ENCODE measurements at places on chromosomes 7 and 10.

GRCh38 chr7:91436655-91437054 is 172.4 kb downstream of the FZD1 start:
- no peak for DNase-seq

DNA sequence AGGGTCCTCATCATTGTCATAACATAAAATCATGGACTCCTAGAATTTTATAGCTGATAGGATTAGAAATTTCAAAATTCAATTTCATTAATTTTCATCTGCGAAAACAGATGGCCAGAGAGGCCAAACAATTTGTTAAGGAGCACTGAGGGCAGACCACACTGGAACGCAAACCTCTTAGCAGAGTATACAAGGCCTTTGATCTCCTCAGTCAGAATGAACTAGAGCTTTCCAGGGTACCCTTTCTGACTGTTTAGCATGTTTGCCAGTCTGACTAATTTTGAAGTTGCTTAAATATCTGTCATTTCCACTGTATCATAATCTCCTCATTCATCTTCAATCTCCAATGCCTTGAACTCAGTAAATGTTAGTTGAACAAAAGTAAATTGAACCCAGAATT is 41.9 kb upstream of the ATRNL1 start:
- DNase-seq: no peak

DNA sequence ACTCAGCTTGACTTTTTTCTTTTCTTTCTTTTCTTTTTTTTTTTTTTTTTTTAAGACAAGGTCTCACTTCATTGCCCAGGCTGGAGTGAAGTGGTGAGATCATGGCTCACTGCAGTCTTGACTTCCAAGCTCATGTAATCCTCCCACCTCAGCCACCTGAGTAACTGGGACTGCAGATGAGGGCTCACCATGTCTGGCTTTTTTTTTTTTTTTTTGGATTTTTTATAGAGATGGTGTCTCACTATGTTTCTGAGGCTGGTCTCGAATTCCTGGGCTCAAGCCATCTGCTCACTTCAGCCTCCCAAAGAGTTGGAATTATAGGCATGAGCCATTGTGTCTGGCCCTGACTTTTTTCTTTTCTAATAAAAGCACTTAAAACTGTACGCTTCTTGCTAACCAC is 358.2 kb upstream of the IGFBP3 start:
- DNase-seq: no peak

GRCh38 chr7:78734626-78735025 is 718.8 kb downstream of the MAGI2 start:
- DNase-seq: no peak

- no peak for DNase-seq
These were observed 1.7 kb downstream of the SORBS1 start for GRCh38 chr10:95559471-95559870.

DNA sequence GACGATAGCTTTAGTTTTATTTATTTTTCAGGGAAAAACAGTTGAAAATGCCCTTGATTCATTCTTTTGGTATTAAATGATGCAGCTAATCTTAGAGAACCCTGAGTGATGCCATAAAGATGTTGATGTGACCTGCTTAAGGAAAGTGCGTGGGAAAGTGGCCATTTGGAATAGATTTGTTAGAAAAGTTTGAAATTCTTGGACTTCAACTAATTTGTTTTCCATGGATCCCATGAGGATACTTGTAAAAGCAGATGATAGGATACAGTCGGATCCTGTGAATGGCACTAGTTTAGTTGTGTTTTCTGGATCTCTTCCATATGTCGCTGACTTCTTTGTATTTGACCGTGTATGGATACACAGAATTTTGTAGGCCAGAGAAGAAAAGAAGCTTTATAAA is 69.0 kb downstream of the SEPTIN7 start:
- no peak for DNase-seq

GRCh38 chr7:103955985-103956384 is 33.5 kb downstream of the RELN start:
- DNase-seq: no peak

- DNase-seq: no peak
These were observed 1068.1 kb downstream of the NRG3 start for GRCh38 chr10:82943142-82943541.

DNA sequence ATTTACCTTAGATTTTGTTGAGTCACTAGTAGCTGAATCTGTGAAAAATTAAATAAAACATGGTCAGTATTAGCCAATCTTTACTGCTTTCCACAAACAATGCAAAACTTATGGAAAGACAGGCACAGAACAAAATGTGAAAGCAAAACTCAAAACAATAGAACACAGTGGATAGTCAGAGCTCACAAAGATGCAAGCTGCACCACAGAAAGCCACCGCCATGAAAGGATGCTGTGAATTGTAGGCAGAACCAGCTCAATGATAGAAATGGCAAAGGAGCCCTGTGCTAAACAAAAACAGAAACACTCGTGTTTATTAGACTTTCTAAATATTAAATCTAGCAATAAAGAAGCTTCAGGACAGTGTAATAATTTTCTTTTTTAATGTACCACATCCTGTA is 134.4 kb downstream of the ARHGAP21 start:
- DNase-seq: no peak

GRCh38 chr7:156106107-156106426 is 293.8 kb upstream of the SHH start:
- no peak for DNase-seq

DNA sequence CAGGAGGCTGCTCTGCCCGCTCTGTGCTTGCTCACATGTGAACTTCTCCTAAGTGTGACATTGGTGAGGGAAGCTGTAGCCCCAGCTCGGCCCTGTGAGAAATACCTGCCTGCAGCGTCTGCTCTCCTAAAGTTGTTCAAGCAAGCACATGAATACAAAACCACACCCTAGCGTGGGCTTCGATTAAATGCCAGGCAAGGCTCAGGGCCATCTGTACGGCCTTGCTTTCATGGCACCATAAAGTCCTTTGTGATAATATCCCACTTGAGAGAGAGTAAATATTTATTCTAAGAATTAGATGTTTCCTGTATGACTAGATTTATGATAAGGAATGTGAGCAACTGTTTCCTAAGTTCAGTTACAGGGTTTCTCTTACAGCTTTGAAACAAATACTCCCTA is 262.8 kb upstream of the KLF14 start:
- DNase-seq: peak; percentile 37

DNA sequence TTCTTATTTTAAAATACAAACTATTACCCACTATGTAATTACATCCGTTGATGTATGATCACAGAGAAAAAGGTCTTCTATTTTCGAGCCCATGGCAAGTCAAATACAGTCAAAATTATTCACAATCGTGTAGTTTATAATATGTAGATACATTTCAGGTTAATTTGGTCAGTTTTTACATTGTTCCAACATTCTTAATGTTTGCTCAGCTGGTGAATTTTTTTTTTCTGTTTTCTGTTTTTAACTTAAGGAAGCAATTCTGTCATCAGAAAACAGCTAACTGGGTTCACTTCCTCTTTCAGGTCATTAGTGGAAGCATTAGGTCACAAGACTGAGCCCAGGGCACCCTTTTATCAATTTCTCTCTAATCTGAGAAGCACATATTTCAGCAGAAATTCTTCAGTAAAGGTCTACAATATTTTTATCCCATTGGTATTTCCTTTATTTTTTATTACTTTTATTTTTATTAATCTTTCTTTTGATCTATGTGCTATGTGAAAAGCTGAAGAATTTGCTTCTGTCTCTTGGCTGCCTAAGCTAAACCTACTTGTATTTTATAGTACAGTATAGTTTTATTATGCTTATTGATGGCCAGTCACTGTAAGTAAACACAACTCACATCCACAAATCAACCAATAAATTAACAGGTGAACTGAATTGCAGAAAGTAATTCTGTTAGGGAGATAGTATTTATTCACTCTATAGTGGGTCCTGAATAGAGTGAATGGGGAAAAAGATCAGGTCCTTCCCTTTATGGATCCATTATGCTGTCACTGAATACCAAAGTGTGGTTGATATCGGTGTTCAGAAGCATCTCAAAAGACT is 84.6 kb downstream of the ICA1 start:
- no peak for DNase-seq

- DNase-seq: no peak
These were observed 585.1 kb downstream of the DNAJB9 start for GRCh38 chr7:109154748-109155147.

DNA sequence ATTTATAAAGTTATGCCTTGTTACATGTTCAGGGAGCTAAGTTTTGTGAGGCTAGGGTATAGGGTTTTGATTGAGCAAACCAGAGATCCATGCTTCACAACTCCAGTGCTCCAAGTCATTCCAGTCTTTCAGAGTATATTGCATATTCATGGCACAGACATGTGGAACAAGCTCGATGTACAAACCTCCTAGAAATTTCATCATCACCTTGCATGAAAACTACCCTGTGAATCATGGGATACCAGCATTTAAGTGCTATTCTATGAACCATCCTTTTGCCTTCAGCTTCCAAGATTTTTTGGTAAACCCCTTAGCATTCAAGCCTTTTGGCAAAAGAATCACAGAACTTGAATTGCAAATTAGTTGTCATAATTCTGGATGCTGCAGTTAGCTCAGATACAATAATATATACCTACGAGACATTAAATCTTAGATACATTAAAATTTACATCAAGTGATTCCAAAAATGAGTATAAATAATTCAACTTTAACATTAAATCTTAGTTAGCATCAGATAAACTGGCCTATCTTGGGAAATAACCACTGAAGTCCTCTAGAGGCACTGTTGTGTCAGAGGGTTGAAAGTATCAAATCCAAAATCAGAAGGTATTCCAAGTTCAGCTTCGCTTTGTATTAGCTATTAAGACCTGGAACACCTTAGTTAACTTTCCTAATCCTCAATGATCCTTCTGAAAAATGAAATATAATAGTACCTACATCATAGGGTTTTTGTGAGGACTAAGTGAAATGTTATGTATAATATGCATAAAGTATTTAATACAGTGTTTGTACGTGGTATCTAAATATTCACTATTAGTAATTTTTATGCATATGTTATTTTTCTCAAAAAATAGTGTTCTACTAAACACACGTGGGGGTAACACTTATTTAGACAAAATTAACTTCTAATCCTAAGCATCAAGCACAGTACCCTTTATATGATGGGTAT is 55.5 kb upstream of the CABCOCO1 start:
- no peak for DNase-seq

GRCh38 chr7:31761646-31762045 is 74.6 kb downstream of the PPP1R17 start:
- DNase-seq: no peak

DNA sequence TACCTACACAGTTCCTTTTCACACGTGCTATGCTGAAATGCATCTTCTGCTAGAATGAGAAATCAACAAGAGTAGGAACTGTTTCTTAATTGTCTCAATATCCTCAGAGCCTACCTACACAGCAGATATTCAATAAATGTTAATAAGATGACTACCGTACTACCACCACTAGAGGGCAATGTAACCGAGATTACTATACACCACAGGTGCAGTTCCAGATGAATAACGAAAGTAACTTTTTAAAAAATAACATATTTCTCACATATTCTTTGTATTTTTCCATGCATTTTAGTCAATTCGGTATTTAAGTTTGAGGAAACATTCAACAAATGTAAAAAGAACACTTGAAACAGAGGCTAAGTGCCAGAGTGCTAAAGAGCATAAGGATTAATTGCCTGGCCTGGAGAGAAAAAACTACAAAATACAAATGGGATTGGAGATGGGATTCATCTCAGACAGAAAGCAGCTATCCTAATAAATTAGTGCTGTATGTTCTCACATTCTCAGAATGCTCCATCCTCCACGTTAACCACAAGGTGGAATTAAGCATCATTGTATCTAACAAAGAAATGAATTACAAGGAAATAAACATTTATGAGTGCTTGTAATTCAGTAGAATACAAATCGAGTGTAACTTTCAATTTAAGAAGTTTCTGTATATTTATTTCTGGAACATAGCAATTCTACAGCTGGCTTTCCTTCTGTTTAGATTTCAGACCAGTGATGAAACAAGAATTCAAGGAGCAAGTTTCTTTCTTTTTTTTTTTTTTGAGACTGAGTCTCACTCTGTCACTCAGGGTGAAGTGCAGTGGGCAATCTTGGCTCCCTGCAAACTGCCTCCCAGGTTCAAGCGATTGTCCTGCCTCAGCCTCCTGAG is 20.3 kb upstream of the HECTD2 start:
- DNase-seq: no peak

- DNase-seq: no peak
These were observed 74.0 kb upstream of the GSDME start for GRCh38 chr7:24831240-24831639.

DNA sequence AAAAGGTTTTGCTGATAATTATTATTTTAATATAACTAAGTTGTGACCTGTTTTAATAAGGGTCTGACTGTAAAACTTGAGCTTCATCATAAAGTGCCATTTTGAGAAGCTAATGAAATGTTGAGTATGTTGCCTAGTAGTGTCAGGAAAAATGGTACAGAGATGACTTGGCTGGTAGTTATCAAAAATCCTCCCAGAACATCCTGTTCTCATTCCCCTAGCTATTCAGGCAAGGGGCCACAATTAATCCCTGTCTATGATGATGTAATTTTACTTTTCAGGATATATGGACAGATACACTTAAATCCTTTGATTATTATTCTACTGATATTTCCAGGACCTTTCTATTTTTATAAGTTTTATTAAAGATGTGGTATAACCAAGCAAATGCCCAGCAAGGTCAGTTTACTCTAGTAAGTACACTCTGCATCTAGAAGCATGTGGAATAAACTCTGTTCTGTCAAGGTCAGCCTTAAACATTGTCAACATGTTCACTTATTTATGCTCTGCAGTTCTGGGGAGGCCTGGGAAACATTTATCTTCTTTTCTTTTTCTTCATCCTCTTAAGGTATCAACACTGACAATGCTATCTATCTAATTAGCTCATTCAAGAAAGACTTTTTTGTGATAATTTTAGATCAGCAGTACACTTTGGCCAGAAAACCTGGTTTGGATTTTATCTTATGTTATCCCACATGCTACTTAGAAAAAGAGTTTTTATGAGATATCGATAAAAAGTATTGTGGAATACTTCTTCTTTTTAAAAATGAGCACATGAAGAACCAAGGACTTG is 32.1 kb downstream of the BTRC start:
- no peak for DNase-seq

DNA sequence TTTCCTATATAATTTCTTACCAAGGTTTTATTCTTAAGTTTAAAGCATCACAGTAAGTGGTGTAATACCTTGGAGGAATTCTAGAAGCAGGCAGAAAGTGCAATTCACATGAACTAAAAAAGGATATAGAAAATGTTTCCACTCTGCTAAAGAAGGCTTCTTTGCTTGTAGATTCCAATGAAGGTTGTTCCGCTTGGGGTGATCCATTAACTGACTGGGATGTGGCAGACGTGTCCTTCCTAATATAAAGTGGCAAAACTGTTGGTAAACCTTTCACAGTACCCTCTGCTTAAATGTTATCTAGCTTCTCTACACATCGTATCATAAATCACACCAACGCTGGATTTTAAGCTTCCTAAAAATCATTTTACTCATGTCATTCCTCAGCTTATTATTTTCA is 2.3 kb downstream of the ZC3HC1 start:
- DNase-seq: no peak
